Activated T-cell treated with anti-CD3 and anti-CD28 coated beads for 24 hours (primary cell): ENCODE measurements at places on chromosomes 11 and 22.

- no peak for DNase-seq
Measured at GRCh38 chr11:73058989-73059674, 83.0 kb downstream of the FCHSD2 start.

DNA sequence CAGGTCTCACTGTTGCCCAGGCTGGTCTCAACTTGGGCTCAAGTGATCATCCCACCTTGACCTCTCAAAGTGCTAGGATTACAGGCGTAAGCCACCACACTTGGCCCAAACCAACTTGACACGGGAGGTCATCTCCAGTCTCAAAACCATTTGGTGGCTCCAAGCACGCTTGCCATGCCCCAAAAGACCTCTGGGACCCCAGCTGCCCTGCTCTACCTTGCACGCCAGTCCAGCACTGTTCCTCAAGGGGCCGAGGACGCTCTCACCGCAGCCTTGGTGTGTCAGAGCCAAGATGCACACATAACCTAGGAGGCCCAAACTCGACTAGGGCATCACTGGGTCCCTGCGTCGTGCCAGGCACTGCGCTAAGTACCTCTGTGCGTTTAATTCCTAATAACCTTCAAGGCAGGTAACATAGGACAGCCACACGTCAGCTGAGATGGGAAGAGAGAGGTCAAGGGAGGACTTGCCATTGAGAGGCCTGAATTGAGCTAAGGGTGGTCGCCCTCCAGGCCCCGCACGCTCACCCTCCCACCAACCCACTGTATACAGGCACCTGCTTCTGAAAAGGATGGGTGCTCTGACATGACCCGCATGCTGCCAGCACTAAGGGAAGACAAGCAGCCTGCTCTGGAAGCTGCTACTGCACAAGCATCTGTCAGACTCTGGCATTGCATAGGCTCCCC is 4.6 kb upstream of the GAS2L1 start:
- no peak for DNase-seq

GRCh38 chr11:74205181-74205580 is 34.1 kb downstream of the PPME1 start:
- no peak for DNase-seq

DNA sequence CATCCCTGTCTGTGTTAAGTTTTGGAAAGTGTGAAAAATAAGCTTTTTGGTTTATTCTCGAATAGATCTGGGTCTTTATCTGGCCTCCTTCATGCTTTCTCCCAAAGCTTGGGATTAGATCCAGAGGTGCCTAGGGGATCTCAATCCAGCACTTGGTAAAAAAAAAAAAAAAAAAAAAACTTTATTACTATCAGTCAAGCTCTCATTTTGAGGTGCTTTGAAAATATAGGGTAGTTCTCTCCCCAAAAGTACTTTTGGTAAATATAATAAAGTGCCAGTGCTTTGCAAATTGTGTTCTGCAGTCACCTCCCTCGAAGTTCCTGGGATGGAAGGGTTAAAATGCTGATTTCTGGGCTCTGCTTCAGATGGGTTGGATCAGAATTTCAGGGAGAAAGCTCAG is 15.5 kb upstream of the CEP295 start:
- no peak for DNase-seq

DNA sequence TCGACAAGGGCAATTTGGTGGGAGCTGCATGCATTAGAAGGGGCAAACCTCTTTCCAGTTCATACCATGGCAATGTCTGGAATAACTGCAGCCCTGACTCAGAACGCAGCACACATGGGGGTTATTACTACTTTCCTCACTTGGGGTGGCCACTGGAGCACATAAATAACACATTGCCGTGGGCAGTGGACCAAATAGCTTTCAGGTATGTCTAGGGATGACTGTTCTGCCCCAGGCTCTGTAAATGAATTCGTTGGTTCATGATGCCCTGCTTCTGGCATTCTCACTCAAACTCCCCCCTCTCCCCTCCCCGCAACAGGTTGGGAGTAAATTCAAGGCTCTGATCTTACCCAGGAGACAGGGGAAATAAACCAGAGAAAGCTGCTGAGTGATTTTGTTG is 238.0 kb upstream of the PLET1 start:
- DNase-seq, result no peak

DNA sequence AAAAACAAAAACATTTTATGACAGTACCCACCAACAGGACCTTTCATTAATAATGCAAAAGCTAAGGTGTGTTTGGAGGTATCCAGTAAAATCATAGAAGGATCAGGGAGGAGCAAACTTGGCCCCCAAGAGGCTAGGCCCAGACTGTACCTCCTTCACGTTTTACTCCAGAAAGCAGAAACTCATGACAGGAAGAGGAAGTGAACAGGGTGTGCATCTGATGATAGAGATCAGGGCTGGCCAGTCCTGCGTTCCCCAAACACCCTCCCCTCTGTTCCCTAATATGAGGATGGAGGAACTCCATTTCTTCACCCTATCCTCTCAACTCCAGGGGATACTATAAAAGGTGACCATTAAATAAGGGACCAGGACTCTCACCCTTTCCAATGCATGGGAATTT is 10.2 kb upstream of the MS4A12 start:
- DNase-seq, result no peak
